ENCODE measurements at places on chromosomes 7 and 10.

DNA sequence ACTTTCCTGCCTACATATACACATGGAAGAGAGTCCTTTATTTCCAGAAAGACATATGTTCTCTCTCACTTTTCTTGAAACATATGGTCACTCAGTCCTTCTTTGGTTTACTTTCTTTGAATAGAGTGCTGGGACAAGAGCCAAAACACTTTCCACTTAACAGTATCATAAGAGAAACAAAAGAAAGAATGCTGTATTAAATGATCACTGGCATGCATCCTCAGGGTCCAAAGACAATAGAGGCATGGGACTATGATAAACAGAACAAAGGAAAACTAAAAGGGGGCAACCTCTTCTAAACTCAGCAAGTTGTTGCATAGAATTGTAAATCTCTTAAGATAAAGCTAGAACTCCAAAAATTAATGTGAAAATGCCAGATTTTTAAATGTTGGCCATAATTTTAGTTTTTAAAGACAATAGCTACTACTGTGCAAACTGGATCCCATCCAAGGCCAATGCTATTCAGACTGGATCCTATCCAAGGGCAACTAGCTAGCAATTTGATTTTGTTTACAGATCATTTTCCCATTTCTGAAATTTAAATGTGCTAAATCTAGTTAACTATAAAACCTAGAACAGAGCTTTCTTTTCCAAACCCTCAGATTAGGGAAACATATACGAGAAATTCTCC, 687.5 kb downstream of the SORCS3 start:
- no peak for DNase-seq

DNA sequence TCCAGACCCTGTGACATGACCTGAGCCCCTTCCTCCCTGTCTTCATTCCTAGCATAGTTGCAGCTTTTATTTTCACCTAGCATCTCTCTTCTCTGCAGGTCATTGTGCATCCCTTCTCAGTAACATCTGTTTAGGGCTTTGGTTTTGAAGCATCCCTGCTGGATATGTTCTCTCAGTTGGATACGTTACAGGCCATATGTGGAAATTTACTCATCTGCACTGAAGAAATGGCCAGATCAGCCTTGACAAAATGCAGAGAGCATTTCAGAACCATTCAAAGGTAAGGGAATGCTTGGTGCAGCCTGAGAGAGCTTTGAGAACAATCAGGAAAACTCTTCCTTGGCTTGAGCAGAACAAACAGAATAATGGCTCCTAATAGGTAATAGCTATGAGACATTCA, 647.0 kb downstream of the KCNMA1 start:
- no peak for DNase-seq

- DNase-seq = no peak
Observed at GRCh38 chr10:27743012-27743876, 2.4 kb downstream of the MKX start.

DNA sequence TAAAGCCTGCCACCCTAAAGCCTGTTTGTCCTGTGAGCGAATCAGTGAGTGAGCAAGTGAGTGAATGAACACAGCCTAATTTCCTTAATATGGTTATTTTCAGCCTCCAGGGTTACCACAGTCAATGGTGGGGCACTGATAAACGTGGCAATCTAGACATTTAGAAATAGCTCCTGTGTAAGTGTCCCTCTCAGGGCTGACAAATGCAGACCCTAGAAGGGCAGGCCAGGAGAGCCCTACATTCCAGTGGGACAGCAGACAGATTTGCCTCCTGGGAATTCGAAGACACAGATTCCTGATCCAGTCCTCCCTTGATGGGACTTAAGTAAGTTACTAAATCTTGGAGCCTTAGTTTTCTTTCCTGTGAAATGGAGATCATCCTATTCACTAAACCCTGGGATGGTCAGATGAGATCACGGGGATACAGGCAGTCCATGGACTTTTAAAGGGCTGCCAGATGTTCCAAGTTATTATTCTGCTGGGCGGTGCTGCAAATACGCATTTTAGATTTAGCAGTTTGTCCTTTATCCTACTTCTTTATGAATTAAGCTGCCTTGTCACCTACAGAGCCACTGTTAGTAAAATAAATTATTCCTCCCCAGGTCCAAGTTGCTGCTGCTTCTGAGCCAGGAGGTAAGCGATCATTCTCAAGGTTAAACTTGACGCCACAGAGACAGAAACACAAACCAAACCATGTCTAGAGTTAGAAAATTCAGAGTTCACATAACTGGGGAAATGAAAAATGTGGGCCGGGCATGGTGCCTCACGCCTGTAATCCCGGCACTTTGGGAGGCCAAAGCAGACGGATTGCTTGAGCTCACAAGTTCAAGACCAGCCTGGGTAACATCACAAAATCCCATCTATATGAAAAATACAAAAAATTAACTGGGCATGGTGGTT, 54.8 kb upstream of the TM9SF3 start:
- no peak for DNase-seq

GRCh38 chr7:151206914-151207313, 3.4 kb downstream of the H2BK1 start:
- DNase-seq = no peak

GRCh38 chr7:105015390-105015965, 1.5 kb downstream of the KMT2E start:
- DNase-seq = no peak

DNA sequence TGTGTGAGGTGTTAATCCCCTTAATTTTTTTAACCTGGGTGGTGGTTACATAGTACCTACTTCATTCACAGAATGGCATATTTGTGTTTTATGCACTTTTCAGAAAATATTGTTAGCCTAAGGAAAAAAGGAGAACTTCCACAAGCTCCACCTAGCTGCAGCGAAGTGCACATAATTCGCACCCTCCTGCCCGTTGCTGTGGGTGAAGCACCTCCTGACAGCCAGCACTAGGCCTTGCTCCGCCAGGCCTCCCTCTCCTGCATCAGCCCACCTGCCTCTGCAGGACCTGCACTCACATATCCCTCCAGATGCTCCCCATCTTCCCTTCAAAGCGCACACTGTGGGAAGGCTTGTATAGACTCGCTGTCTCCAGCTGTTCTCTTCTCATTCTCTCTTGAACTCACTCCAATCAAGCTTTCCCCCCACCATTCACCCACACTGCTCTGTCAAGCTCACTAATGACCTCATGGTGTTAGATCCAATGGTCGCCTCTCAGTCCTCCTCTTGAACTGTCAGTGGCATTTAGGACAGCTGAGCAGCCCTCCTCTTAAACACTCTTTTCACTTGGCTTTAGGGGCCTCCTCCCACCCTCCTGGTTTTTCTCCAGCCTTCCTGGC, 20.7 kb upstream of the GRID1 start:
- DNase-seq = no peak

DNA sequence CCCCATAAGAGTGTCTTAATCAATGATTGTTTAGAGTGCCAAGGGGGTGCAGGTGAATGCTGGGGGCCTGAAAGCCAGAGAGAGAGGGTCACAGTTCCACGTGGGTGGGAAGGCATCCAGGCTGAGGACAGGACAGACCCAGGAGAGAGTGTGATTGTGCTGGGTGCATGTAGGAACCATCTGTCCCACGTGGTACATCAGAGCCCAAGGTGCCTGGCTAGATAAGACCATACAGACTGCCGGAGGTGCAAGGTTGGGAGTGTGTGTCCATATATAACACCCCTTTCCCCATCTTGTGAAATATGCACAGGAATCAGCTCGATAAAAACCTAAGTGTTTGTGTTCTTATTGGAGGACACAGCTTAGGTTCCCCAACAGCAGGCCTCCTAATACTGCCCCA, 85.5 kb downstream of the WIPF3 start:
- DNase-seq = no peak

GRCh38 chr10:116110736-116111135, 162.3 kb downstream of the GFRA1 start:
- no peak for DNase-seq

GRCh38 chr10:28241741-28242399, 61.0 kb downstream of the MPP7 start:
- DNase-seq = no peak

GRCh38 chr10:117004227-117005025, 561 bp downstream of the SHTN1 start:
- DNase-seq = no peak

DNA sequence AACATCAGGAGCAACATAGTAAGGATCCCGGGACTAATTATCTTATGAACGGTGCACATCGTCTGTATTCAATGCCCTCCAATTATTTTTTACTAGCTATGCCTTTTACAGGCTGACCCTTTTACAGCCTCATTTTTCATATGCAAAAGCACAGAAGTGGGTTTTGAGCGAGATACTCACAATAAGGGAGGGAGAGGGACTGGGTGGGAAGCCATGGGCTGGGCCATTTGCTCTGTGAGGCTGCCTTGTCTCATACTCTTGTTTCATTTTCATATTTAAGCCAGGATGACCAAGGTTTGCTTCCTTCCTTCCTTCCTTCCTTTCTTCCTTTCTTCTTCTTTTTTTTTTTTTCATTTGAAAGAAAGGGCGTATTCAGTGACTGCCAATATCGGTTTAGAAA, 259.3 kb downstream of the TRIL start:
- no peak for DNase-seq

GRCh38 chr7:126840869-126841268, 411.9 kb downstream of the GRM8 start:
- no peak for DNase-seq

DNA sequence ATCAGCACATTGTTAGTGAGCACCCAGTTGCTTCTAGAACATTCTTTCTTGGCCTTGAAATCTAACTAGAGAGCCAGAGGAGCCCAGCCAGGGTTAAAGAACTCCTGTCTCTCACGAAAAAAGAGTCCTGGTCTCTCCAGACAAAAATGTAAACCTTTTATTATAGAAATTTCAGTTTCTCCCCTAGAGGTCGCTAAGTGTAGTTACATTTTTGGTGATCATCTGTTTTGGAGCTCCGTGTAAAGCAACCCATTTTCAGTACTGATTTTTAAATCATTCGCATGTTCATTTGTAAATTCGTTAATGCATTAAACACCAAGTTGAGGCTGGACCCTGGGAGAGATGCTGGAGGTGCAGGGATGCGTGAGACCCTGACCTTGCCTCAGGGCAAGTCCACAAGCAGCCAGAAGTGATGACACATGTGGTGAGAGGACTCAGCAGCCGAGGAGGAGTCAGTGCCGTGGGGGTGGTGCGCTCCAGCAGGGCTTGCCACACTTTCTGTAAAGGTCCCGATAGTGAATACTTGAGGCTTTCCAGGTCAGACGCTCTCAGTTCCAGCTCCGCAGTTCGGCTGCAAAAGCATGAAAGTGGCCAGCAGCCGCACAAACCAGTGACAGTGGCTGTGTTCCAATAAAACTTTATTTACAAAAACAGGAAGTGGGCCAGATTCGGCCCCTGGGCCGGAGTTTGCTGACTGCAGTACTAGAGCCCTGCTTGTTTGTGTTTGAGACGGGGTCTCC, 578.6 kb upstream of the FOXK1 start:
- DNase-seq = no peak

GRCh38 chr7:107660381-107661080, at the start of gene SLC26A4:
Gene SLC26A4 (plus strand): TSS chr7:107660828. CDS start chr7:107661642, 814 bp downstream.
- DNase-seq = peak; percentile 5

GRCh38 chr10:34941471-34942357, 126.6 kb upstream of the PARD3 start:
- no peak for DNase-seq

GRCh38 chr10:119931871-119932270, 39.3 kb downstream of the SEC23IP start:
- DNase-seq = no peak

DNA sequence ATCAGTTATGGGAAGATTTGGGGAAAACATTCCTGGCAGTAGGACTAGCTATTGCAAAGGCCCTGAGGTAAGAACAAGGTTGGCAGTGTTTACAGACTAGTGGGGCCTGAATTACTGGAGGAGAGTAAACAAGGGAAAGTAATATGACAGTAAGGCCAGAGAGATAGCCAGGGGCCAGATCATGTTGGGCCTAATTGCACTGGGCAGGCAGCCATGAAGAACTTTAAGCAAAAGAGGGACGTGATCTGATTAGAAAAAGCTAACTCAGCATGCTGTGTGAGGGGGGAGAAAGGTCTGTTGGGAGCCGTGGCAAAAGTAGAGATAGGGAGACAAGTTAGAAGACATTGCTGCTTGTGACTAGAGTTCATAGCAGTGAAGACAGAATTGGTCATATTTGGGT, 9.2 kb downstream of the NUP42 start:
- DNase-seq = no peak

GRCh38 chr10:130990486-130990885, 321.0 kb downstream of the TCERG1L start:
- no peak for DNase-seq

GRCh38 chr7:106394526-106394925, 109.7 kb upstream of the NAMPT start:
- no peak for DNase-seq

GRCh38 chr10:69649786-69650550, 19.9 kb downstream of the FAM241B start:
- DNase-seq = no peak

- DNase-seq = no peak
Observed at GRCh38 chr7:85262891-85263290, 76.0 kb upstream of the SEMA3D start.

GRCh38 chr7:75645570-75645969, 93.2 kb downstream of the HIP1 start:
- no peak for DNase-seq

GRCh38 chr7:93920496-93921182, 896 bp upstream of the GNG11 start:
- DNase-seq = no peak

DNA sequence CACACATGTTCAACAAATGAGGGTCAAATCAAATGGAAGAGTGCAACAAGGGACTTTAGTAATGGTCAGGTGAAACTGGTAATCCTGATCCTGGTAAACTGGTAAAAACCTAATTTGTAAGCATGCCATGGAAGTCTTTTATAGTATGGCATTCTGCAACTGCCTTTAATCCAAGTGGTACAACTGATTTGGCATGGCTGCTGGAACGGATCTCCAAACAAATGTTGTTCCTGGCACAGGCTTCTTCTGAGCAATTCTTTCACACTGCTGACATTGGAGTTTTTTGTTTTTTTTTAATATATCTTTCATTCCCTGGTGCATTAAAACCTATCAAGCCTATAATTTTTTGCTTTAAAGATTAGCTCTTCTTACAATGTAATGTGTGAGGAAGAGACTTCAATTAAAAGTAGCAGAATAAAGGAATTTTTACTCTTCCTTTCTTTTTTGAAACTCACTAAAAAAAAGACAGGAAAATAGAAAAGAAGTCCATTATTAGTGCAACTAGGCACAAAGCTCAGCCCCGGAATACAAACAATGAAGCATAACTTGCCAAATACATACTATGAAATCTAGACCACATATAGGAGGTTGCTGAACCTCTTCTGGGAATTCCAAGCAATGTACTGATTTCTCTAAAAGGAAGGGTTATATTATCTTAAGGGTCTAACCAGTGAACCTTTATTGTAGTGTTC, 79.3 kb upstream of the OIT3 start:
- no peak for DNase-seq

GRCh38 chr7:42483886-42484285, 246.9 kb upstream of the GLI3 start:
- DNase-seq = no peak

GRCh38 chr7:44985033-44985695, 6.3 kb upstream of the MYO1G start:
- DNase-seq = no peak

GRCh38 chr10:96025566-96025965, 17.8 kb upstream of the CCNJ start:
- no peak for DNase-seq

Measured in stimulated activated naive CD4-positive, alpha-beta T cell treated with Interleukin-2 at 50 U/mL for 16 hours (primary cell).